ENCODE measurements at places on chromosomes 3 and 15.
A peak's percentile ranks its signal among the peaks of the same experiment; 100 is the strongest.

DNA sequence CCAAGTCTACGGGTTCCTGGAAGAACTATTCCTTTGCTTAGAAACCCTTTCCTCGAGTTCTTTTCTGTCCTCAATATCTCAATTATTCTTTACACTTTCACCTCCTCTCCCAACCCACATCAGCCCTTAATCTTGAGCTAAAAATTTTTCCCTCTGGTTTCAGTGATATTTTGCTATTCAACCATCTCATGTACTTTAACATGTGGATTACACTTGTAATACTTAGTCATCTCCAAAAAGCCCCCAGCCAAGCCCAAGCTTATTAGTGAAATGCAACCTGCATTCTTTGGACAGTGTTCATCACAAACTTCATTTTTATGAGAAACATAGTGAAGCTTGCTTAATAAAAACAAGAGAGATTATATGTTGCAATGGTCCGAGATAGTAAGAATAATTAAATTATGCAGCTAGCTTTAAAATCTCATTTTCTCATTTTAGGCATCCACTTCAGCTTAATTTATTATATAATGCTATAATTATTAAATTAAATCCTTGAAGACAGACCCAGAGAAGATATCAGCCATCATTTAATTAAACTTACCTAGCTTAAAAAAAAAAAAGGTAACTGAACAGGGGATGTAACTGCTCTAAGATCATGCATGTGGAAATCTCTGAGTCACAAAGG is 534.5 kb upstream of the TBL1XR1 start:
- DNase-seq: no peak

DNA sequence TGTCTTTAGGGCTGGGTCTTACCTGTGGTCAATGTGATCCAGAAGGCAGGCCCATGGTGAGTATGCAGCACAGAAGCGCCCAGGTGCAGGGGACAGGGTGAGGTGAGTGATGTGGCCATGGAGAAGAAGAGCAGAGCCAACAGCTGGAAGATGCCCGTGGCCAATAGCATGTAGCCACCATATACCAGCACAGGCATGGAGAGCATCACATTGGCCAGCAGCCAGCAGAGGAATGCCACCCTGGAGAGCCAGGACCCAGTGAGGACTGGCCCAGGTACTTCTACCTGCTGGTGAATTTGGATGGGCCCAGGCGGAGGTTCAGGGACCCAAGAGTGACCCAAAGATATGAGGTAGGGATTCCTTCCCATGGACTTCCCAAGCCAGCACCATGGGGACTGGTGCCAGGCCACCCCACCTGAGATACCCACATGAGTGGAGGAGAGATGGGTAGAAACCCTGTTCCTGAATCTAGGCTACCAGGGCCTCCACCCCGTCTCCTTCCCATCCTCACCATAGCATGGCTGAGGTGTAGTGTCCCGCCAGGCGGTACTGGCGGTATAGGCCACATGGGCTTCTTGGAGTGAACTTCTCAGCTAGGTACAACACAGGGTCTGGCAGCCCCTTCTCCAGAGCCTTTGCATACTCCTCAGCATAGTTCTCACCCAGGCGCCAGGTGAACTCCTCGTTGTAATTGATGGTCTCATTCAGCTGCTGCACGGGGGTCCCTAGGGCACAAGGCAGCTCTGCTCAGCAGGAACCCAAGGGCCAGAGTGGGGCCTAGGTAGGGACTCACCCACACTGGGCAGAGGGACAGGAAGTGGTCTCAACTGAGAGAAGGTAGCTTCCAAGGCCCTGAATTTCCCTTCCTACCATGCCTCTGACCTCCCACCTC is 6.2 kb downstream of the DUOXA2 start:
- no peak for DNase-seq

DNA sequence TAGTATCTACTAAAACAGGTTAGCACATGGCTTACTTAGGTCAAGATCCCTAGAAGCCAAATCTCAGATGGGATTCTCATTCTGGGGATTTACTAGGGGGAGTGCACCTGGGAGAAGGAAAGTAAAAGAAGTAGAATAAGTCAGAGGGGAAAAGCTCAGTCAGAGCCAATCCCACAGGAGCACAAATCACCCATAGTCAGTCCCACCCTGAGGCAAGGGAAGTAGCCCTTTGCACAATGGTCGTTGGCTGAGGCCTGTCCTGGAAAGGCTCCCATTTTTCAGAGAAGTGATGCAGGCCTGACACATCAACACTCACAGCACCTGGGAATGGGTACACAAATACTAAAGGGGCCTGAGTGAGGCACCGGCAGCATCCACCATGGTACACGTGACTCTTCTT is 39.8 kb downstream of the SST start:
- DNase-seq: no peak

- DNase-seq: no peak
These were observed 367.4 kb upstream of the WNT5A start for GRCh38 chr3:55854494-55854893.

DNA sequence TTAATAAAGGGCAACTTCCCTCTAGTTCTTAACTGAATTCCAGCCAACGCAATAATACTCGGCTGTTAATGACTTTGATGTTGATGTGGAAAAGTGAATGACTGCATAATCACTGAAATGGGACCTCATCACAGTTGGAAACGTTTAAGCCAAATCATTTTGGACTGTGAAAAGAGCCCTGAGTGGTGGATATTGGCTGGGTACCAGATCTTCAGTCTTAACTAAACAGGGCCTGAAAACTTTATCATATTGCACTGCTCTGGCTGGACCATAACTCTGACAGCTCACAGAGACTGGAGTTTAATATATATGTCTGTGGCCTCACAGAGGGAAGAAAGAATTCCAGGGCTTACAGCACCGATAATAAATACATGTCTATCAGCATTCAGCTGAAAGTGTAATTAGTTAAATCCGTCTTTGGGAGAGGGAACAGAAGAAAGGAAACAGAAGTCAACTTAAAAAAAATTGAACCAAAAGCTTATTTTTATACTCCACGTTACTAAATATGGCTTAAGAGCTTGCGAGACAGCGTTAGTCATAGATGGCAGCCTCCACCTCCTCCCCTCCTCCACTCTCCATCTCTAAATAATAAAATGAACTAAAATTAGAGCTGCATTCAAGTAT is 222.3 kb upstream of the CDIN1 start:
- DNase-seq: no peak

DNA sequence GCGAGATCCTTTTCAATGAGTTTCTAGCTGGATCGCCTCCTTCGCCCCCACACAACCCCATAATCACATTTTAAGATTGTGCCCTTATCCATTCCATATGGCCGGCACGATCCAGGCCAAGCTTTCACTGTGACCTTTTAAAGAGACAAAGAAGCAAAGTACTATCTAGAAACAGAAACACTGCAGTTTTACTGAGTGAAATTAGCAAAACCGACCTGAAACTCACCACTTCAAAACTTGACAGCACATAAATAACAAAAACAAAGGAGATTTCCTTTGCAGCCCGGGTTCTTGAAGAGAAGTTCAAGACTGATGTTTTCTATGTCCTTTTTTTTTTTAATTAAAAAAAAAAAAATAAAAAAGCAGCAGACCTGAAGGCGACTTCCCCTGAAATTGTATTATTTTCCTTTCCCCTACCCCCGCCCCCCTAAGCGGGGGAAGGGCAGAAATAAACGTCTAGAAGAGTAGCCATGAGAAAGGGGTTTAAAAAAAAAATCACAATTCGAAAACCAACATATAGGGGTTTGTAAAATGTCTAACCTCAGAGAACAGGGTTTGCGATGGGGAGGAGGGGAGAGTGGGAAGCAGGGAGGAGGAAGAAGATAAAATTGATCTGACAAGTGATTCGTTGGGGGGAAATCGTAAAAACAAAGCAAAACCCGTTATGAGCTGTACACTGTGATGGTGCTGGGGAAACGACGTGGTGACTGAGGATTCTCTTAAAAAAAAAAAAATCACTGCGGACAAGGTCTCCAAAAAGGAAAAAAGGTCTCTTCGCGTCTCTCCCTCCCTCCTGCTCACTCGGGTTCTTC is 1.5 kb downstream of the SATB1 start:
- DNase-seq: no peak

GRCh38 chr3:191244242-191244867 is 45.3 kb downstream of the OSTN start:
- DNase-seq: no peak

- DNase-seq: peak; percentile 86
These were observed 710 bp downstream of the TJP1 start for GRCh38 chr15:29821416-29822099.

GRCh38 chr3:65033576-65033975 is 345.8 kb upstream of the ADAMTS9 start:
- DNase-seq: no peak

DNA sequence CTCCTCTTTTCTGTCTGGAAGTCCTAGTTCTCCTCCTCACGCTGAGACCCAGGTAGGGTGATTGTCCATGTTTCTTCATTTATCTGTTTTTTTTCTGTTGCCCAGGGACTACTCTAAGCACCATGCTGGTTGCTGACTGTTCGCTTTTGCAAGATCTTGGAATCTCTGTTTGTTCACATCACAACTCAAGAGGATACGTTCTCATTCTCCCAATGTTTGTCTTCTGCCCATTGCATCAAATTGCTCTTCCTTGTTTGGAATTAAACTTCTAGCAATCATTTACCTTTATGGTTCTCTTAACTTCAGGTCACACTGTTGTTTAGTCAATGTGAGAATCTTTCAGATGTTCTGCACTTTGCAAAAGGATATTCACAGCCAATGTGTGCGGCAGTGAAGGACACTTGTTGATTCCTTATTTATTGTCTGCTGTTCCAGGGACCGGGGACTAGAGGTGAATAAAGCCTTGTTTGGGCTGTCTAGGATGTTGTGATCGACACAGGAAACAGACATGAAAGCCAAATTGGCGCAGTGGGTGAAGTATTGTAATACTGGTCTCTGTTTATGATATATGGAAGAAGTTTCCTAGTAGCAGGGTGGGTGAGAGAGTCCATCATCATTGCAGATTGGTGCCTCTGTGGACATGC is 24.5 kb downstream of the LPP start:
- DNase-seq: no peak

- DNase-seq: no peak
These were observed 315.2 kb upstream of the PDZRN3 start for GRCh38 chr3:73939985-73940384.

DNA sequence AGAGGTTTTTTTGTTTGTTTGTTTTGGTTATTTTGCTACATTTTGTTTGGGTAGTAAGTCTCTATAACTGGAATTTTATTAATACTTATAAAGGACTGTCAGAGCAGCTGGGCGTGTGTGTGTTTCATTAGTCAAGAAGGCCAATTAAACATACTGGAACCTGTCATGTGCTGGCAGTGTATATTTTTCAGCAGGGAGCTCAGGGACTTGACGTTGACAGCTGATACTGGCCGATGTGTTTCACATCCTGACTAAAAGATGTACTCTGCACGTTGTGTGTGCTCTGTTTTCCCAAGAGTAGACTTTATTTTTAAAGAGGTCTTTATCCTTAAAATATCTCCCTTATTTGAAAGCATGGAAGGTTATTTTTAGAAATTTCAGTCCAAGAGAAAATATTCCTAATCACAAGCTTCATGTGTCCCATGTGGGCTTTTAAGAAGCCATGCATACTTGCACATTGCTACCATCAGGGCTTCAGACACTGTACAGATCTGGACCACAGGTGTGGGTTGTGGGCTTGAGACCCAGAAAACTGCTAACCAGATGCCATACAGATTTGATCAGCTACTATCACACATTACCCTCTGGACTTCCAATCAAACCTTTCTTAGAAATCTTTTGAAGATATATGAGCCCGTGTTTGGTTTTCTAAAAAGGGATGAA is 135.9 kb downstream of the FEZF2 start:
- no peak for DNase-seq

DNA sequence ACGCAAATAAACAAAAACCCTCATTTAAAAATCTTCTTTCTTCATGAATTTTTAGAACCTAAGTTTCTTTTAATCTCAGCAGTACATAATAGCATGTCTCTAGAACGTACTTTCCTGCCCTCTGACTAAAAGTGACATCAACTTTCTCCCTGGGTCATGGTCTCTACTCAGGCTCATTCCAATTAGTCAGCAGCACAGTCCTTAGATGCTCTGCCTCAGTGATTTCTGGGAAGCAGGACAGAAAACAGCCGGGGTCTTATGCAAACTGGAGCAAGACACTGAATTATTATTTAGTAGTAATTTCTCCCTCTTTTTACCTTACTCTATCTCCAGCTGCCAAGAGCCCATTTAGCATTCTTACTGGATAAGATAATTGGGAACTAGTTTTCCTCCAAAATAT is 365.2 kb downstream of the TUSC7 start:
- DNase-seq: no peak

DNA sequence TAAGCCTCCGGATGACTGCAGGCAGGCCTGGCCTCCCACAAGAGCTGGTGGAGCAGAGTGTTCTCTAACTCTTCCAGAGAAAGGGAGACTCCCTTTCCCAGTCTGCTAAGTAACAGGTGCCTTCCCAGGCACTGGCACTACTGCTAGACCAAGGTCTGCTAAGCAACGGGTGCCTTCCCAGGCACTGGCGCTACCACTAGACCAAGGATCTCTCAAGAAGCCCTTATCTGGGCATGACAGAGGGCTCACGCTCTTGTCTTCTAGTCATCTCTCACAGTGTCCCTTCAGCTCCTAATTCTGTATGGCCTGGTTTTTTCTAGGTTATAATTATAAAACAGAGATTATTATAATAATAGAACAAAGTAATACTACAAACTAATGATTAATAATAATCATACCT is 27.8 kb downstream of the MYL3 start:
- no peak for DNase-seq

- DNase-seq: peak; percentile 35
These were observed 319.2 kb downstream of the FGF12 start for GRCh38 chr3:192408007-192408646.

GRCh38 chr15:74314795-74315438 is 52.5 kb downstream of the CYP11A1 start:
- DNase-seq: no peak

- DNase-seq: no peak
These were observed 29.0 kb upstream of the TBC1D21 start for GRCh38 chr15:73844356-73844755.
